LHCN-M2 (cell line): ENCODE measurements at places on chromosomes 16 and 17. TPM values are rescaled to one million over a fixed set of nuclear protein-coding genes. Genes with fewer than 3 reads are reported as not detected.
A peak's percentile ranks its signal among the peaks of the same experiment; 100 is the strongest.

GRCh38 chr16:2081201-2082084 lies 33.7 kb downstream of the TSC2 start:
- DNase-seq: no peak

- DNase-seq: no peak
Measured at GRCh38 chr17:4550534-4551039, 4.6 kb downstream of the MYBBP1A start.

- no peak for DNase-seq
Measured at GRCh38 chr16:84461413-84462295, 42.8 kb downstream of the MEAK7 start.

- DNase-seq: no peak
Measured at GRCh38 chr16:12757546-12757945, 46.1 kb downstream of the CPPED1 start.

DNA sequence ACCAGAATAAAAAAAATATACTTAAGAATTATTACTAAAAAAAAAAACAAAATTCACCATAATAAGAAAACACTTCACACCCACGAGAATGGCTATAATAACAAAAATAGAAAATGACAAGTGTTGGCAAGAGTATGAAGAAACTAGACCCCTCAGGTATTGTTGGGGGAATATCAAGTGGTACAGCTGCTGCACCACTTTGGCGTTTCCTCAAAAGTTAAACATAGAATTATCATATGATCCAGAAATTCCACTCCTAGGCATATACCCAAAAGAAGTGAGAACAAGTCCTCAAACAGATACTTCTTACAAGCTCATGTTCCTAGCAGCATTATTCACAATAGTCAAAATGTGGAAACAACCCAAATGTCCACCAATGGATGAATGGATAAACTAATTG lies 26.3 kb downstream of the AMFR start:
- DNase-seq: no peak

GRCh38 chr17:7835814-7836595 lies 2.0 kb downstream of the KDM6B start:
- DNase-seq: no peak

DNA sequence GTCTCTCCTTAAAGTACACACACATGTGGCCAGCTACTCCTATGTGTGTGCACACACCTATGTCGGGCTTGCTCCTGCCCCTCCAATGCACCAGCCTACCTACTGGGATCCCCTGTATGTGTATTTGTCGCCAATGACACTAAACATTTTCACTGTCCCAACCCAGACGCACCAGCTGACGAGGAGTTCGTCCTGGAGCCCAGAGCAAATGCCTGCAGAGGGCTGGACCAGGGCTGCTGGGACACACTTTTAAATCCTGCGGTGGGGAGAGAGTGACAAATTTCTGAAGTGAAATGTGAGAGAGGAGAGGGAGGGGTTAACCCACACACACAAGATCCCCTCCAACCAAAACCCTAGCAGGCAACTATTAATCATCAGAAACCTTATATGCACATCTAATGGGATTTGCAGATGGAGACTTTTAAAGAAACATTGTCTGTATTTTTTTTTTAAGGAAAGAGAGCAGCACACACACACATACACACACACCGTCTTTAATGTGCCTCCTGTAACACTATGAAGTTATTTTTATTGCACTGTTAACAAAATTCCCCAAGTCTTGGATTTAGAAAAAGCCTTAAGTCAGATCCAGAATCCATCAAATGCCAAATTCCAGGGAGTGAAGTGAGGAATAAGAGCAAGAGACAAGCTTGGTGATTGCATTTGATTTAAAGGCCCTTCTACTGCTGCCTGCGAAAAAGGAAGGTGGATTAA lies at the start of gene MEOX1:
MEOX1 (minus strand) TSS at position 224 of the 714 bp plus-strand sequence. CDS start 388 bp downstream, outside the sequence.
- peak; percentile 83 for DNase-seq

GRCh38 chr17:66214884-66215528 lies 14.2 kb downstream of the APOH start:
- no peak for DNase-seq

DNA sequence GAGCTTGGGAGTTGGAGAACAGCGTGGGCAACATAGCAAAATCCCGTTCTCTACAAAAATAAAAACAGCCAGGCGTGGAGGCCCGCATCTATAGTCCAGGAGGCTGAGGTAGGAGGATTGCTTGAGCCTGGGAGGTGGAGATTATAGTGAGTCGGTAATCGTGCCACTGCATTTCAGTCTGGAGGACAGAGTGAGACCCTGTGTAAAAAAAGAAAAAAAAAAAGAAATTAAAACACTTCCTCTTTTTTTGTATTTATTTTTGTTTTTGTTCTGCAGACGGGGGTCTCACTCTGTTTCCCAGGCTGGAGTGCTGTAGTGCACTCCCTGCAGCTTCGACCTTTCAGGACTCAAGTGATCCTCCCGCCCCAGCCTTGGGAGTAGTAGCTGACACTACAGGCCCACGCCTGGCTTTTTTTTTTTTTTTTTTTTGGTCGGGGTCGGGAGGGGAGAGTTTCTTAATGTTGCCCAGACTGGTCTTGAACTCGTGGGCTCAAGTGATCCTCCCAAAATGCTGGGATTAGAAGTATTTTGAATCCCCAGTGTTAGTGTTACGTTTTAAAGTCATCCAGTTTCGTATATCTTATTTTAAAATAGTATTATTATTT lies 1.5 kb downstream of the IST1 start:
- DNase-seq: no peak

TSNAXIP1 gene
- 0.77 and 1.6 TPM in 2 replicates for total RNA-seq

DNA sequence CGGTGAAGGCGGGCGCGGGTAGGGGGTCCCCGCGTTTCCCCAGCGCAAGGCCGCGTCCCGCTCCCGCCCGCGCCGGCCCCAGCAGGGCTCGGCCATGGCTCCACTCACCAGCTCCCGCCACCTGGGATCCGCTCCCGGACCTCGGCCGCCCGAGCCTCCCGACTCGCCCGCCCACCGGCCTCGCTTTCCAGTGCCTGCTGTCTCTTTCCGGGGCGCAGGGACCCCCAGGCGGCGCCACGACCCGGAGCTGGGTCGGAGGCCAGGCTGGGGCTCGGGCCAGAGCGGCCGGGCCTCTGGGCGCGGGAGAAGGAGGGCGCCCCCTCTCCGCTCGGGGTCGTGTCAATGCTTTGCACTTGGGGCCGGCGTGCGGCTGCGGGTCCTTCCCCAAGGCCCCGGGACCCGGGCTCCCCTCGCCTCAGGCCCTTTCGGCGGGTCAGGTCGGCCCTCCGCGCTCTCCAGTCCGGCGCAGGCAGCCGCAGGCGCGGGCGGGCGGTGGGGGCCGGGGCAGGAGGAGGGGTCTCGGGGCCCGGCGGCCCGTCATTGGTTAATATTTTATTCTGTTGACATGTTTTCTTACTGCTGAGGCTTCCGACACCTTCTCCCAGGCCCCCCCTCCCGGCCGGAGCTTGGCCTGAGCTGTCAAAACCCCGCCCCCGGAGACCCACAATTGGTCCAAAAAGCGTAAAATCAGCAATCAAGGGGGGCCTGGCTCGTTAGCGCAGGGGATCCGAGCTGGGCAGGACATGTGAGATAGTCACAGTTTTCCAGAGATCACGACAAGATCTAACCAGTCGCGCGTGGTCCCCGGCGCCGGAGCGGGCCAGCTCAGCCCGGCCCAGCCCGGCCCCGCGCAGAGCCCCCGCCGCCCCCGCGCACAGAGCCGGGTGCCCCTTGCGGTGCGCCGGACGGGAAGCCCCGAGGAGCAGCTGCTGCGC lies at the start of gene TBX2:
TBX2 (plus strand) TSS at position 713 of the 935 bp plus-strand sequence. CDS start 334 bp downstream, outside the sequence.
- peak; percentile 93 for DNase-seq

DHODH gene
- 5.3 and 7.6 TPM in 2 replicates for total RNA-seq
